ENCODE measurements at places on chromosomes 16 and 17.

- DNase-seq, result no peak
Observed at GRCh38 chr17:5678171-5678570, 93.9 kb upstream of the NLRP1 start.

DNA sequence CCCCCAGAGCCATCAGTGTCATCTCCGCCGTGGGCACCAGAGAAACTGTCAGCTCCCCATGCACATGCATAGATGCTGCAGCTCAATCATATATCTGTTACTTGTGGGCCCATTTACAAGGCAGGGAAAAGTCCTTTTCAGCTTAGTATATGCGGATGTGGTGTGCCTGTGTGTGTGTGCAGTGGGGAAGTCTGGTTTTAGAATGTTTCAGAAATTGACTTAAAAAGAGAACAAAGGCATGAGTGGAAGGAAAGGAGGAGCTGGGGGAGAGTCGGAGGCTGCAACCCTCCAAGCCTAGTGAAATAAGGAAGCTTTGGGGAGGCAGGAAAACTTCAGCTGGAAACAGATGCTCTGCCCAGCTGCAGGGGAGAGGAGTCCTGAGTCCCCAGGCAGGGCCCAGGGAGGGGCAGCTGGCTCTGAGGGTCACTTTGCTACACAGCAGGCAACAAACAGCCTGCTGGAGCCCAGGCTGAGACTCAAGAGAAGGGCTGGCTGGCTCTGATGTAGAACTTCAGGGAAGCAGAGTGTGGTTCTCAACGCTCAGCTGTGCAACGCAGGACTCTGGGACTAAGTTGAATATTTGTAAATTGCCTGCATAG, 11.1 kb upstream of the CD300LD start:
- DNase-seq, result no peak

GRCh38 chr17:73209436-73209835, 16.6 kb downstream of the COG1 start:
- DNase-seq, result no peak

GRCh38 chr17:79340333-79341221, 266.0 kb downstream of the ENGASE start:
- DNase-seq, result no peak

GRCh38 chr16:4917117-4917516, 19.8 kb downstream of the PPL start:
- no peak for DNase-seq

Data from NCI-H187 treated with DMSO at 0.1 percent for 48 hours (cell line).